ENCODE measurements at places on chromosomes 7 and 10. TPM values are rescaled to one million over a fixed set of nuclear protein-coding genes. Genes with fewer than 3 reads are reported as not detected.

- DNase-seq = no peak
Measured at GRCh38 chr10:96651998-96652431, 65.2 kb upstream of the TM9SF3 start.

- no peak for DNase-seq
Measured at GRCh38 chr7:44811093-44811492, 14.6 kb downstream of the PPIA start.

The CTNNA3 gene
- polyA plus RNA-seq = 5.2 TPM

DNA sequence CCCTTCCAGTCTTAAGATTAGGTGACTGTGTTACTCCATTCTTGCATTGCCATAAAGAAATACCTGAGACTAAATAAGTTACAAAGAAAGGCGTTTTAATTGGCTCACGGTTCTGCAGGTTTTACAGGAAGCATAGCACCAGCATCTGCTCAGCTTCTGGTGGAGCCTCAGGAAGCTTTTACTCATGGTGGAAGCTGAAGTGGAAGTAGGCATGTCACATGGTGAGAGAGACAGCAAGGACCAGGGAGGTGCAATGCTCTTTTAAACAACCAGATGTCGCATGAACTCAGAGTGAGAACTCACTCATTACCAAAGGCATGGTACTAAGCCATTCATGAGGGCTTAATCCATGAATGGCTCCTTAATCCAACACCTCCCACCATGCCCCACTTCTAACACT, 34.0 kb upstream of the TMEM273 start:
- no peak for DNase-seq

- no peak for DNase-seq
Measured at GRCh38 chr10:77320971-77321471, 316.6 kb downstream of the KCNMA1 start.

All from right lung (tissue), 10 donors.